ENCODE measurements at places on chromosomes 13 and 19.

DNA sequence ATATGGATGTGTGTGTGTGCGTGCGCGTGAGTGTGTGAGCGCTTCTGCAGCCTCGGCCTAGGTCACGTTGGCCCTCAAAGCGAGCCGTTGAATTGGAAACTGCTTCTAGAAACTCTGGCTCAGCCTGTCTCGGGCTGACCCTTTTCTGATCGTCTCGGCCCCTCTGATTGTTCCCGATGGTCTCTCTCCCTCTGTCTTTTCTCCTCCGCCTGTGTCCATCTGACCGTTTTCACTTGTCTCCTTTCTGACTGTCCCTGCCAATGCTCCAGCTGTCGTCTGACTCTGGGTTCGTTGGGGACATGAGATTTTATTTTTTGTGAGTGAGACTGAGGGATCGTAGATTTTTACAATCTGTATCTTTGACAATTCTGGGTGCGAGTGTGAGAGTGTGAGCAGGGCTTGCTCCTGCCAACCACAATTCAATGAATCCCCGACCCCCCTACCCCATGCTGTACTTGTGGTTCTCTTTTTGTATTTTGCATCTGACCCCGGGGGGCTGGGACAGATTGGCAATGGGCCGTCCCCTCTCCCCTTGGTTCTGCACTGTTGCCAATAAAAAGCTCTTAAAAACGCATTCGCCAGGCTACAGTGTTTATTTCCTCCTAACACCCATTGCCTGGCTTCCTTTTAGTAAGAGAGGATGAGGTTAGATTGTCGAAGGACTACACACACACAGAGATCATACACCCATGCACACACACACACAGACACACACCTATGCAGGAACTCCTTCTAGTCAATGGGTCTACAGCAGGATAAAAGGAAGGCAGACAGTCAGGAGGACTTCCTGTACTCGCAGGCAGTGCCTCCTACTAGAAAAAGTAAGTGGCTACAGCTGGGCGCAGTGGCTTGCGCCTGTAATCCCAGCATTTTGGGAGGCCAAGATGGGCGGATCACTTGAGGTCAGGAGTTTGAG lies 7.1 kb downstream of the FOSB start:
- no peak for DNase-seq

DNA sequence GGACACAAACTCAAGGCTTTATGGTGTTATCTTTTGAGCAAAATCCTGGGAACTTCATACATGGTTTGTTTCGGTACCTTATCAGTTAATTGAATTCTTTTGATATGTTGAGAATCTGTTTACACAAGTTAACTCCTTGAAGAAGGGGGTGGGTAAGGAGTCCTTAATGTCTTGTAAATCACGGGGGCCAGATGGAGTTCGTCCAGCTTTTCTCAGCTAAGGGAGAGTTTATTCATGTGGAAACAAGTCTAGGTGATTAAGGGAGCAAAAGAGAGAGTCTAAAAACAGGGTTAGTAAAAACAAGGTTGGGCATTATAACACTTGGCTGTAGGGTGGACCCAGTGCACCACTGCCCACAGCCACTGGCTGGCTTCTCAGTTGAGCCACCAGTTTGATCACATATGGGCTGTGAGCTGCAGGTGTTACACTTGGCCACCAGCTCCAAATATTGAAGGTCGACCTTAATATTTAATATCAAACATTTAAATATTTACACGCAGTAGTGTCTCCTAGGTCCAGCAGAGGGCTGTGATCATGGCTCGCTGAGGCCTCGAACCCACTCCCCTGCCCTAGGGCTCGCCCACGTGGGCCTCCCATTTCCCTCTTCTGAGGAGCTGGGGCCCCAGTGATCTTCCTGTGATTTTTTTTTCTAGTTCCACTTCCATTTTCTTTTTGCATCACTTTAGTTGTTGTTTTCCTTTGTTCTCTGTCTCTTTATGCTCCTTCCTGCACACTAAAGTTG lies 21.0 kb upstream of the ZNF43 start:
- DNase-seq = no peak

DNA sequence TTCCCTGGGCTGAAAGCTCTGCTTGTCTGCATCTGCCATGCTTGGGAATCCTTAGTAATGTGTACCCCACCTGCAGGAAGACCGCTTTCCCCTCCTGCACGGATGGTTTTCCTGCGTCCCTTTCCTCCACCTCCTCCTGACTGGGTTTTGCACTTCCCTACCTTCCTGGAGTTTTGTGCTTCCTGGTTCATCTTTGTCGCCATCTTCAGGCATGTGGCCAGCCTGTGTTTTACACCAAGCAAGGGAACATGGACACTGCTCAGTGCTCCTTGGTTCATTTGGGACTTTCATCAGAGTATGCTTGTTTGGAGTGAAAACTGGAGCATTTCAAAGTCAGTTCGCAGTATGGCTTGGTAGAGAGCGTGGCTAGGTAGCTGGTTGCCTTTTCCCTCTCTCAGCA lies 30.7 kb downstream of the ERICH6B start:
- DNase-seq = no peak

- DNase-seq = no peak
Measured at GRCh38 chr19:30087381-30088138, 145.5 kb downstream of the URI1 start.

- no peak for DNase-seq
Measured at GRCh38 chr19:10327793-10328192, 5.5 kb downstream of the RAVER1 start.

DNA sequence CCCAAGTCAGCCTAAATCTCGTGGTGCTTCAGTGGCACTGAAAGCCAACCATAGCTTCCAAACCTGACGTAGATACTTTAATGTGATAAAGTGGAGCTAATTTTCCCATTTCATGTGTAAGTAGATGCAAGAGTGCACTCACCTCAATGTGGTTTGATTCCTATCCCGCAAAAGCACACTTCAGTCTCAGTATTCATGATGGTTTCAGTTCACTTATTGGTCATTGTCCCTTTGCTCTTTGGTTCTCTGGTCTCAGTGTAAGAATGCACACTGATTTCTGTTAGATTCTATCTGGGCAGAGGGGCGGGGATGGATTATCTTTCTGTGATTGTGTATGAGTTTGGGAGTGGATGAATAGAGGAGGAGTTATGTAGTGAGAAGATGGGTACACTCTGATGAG lies 340.6 kb downstream of the KCNRG start:
- DNase-seq = no peak

- no peak for DNase-seq
Measured at GRCh38 chr19:16074488-16075365, 1.6 kb upstream of the TPM4 start.

GRCh38 chr13:40190641-40191100 lies 475.8 kb downstream of the FOXO1 start:
- DNase-seq = peak; percentile 78

DNA sequence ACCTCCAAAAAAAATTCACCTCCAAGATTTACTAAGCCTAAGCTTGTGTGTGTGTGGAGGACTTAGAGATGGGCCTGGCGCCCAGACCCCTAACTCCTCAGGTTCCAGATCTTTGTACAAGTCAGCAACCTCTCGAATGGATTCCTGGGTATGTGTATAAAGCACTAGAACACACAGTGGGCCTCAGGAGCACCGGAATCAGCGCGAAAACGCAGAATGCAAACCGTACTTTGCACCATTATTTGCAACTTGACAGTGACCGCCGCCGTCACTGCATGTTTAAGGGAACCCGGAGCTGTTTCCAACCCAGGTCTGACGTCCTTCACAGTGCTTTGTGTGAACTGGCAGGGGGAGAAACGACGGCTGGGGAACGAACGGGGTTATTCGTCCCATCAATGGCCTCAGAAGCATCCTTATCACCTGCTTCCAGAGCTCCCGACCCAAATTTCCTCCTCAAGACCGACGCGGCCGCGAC lies 688 bp downstream of the ZNF606 start:
- DNase-seq = peak; percentile 27

GRCh38 chr19:6021878-6022569 lies 44.1 kb upstream of the RANBP3 start:
- DNase-seq = peak; percentile 42

DNA sequence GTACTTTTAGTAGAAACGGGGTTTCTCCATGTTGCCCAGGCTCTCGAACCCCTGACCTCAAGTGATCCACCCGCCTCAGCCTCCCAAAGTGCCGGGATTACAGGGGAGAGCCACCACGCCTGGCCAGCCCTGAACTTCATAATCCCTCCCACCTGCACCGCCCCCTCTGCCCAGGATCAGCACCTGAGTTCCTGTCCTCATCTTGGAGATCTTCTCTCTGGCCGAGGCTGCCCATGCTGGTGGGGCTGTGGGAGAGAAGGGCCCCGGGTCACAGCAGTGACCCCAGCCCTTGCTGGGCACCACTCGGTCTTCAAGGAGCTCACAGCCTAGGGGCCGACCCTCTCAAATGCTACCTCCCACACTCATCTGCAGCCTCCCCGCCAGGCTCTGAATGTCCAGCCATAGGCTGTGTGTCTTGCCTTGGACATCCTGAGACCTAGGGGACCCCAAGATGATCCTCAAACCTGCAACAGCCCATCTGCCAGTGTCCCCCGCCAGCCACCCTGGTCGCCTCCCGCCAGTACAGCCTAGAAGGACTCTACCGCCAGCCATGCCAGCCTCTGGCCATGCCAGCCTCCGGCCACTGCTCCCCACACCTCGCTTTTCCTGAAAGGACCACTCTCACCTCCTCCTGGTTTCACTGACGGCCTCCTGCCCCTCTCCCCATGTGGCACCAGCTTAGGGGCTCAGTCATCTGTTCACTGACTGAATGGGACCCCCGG lies 1.5 kb downstream of the ATP8B3 start:
- DNase-seq = no peak

GRCh38 chr13:66113882-66114526 lies 1116.1 kb downstream of the PCDH9 start:
- no peak for DNase-seq

DNA sequence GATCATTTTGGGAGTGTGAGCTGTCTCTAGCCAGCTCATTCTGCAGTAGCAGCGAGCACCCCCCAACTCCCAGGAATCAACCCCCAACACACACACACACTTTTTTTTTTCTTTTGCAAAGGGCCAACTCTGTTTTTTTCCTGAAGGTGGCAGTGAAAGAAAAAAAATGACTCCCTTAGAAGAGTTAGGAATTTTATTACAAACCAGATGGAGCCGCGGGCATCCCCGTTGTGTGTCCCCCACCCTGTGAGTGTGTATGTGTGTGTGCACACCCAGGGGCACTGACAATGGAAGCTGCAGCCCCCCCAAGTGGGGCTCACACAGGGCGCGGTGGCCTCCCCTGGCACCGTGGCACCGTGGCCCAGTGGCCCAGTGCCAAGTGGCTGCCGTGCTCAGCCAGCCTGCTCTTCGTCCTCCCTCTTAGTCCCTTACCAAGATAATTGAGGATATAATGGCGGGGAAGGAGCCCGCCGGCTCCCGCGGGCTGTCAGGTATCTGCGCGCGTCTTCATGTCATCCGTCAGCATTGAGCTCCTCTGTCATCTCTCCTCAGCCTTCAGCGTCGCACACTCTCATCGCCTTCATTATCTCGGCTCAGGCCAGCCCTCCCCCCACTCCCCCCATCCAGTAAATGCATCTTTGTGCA lies 314.1 kb downstream of the ZNF536 start:
- DNase-seq = no peak

GRCh38 chr19:16736709-16737108 lies 17.1 kb downstream of the NWD1 start:
- no peak for DNase-seq

DNA sequence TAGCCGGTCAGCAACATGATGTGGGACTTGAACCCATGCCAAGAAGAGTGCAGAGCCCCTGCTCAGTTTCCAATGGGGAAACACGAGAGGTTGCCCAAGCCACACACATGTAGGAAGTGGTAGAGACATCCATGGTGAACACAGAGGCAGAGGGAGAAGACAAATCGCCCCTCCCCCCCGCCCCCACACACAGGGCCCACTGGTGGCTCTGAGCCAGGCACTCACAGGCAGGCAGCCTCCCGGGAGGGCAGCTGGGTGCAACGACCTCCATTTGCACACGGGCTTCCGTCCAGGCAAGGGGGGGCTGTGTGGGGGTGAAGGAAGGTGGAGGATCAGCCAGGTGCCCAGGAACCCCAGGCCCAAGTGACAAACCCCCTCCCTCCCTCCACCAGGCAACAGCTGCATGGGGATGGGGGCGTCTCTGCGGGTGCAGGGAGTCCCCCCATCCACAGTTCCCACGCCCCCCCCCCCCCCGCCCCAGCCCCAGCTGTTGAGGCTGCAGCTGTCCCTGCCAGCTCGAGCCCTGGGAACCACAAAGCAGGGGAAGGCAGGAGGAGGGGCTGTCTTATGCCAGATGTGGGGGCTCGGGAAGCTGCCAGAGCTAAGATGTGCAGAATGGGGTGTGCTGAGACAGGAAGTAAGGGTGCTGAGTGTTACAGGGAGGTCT lies 3.4 kb downstream of the NOTCH3 start:
- DNase-seq = no peak

DNA sequence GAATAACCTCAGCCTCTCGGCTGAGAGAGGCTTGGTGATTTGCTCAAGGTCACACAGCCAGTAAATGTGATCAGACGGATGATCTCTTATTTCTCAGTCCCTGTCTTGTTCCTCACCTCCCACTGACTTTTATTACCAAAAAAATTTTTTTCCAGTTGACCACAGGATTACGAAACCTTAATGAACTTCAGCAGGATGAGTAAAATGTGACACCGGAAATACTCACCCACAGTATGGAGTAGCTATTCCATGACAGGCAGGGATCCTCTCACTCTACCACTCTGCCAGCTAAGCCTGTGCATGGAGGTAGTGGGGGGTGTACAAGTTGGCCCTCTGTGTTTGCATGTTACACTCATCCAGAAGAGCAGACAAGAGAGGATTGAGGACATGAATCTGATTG lies 916.4 kb downstream of the UQCRFS1 start:
- no peak for DNase-seq

DNA sequence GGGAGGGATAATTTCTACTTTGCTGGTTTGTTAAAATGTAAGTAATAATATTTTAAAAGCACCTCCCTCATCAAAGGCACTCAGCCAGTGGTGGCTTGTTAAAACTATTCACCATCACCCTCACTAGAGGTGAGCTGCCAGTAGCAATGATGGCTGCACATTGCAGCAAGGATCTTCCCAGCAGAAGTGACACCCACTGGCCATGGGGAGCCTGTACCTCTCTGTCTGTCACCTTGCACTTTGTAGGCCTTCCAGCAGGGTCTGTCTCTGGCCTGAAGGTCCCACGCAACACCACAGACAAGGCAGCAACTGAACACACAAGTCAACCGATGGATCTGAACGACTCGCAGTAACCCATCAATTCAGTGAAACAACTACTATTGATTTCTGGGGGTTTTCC lies 47.3 kb upstream of the C13orf42 start:
- DNase-seq = no peak

GRCh38 chr19:55536366-55536765 lies 567 bp downstream of the SBK2 start:
- no peak for DNase-seq

- DNase-seq = no peak
Measured at GRCh38 chr13:78160793-78161192, 242.2 kb upstream of the EDNRB start.

DNA sequence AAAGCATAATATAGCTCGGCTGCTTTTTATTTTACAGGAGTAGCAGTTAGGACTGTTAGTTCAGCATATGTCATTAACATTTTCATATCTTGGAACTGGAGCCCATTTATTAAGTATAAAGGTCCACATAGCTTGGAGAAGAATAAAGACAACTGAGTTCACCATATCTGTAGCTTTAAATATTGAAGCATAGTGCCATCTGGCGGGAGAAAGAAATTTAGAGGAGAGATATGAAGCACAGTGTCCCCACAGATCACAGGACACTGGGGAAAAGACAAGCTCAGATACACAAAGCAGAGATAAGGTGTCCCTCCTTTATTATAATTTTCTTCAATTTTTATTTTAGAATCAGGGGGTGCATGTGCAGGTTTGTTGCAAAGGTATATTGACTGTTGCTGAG lies 104.7 kb upstream of the FREM2 start:
- DNase-seq = peak; percentile 59

- no peak for DNase-seq
Measured at GRCh38 chr13:114110091-114110829, 22.2 kb downstream of the RASA3 start.

GRCh38 chr13:98468361-98468760 lies 108.5 kb downstream of the STK24 start:
- no peak for DNase-seq
